ENCODE measurements at places on chromosomes 4 and X. TPM values are rescaled to one million over a fixed set of nuclear protein-coding genes. Genes with fewer than 3 reads are reported as not detected.
A peak's percentile ranks its signal among the peaks of the same experiment; 100 is the strongest.

GRCh38 chrX:44529310-44529709, 13.3 kb downstream of the FUNDC1 start:
- H3K27ac ChIP-seq, result no peak overlapping the region
- H3K4me3 ChIP-seq, result no peak overlapping the region
- H3K4me1 ChIP-seq, result no peaks in the 10 kb centered on the region
- H3K36me3 ChIP-seq, result peaks cover 4% of the 10 kb centered on the region

GRCh38 chr4:162839814-162840213, 326.9 kb downstream of the NAF1 start:
- H3K27ac ChIP-seq, result no peak overlapping the region
- H3K4me1 ChIP-seq, result no peaks in the 10 kb centered on the region
- no peak overlapping the region for H3K4me3 ChIP-seq
- H3K27me3 ChIP-seq, result no peaks in the 10 kb centered on the region
- no peaks in the 10 kb centered on the region for H3K36me3 ChIP-seq

GRCh38 chr4:178535939-178536579, 1093.8 kb upstream of the AGA start:
- no peaks in the 10 kb centered on the region for H3K4me1 ChIP-seq
- no peak overlapping the region for H3K4me3 ChIP-seq
- H3K27ac ChIP-seq, result no peak overlapping the region
- H3K36me3 ChIP-seq, result no peaks in the 10 kb centered on the region
- H3K27me3 ChIP-seq, result no peaks in the 10 kb centered on the region

DNA sequence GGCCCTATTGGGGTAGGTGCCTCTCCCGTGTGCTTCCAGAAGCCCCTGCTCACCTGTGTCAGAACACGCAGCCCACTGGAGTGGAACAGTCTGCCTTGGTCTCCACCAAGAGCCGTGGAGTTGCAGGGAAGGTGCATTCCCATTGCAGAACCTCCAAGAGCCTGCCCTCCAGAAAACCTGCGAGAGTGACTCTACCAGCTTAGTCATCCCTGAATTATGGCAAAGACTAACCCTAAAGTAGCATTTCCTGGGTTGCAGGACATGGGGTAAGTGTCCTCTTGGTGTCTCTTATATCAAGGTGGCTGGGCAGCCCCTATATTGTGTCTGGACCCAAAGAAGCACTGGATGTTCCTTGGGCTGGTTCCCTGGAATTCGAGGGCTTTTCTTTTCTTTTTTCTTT, 224.6 kb downstream of the BCOR start:
- H3K4me1 ChIP-seq, result peaks cover 56% of the 10 kb centered on the region
- H3K27ac ChIP-seq, result no peak overlapping the region
- H3K4me3 ChIP-seq, result peak overlapping the region; percentile 19
- no peak for DNase-seq
- H3K36me3 ChIP-seq, result peaks cover 9% of the 10 kb centered on the region

- no peak for DNase-seq
- no peak overlapping the region for H3K27ac ChIP-seq
- no peaks in the 10 kb centered on the region for H3K27me3 ChIP-seq
- H3K4me3 ChIP-seq, result no peak overlapping the region
Observed at GRCh38 chr4:29081234-29081955, 1638.8 kb upstream of the PCDH7 start.

DNA sequence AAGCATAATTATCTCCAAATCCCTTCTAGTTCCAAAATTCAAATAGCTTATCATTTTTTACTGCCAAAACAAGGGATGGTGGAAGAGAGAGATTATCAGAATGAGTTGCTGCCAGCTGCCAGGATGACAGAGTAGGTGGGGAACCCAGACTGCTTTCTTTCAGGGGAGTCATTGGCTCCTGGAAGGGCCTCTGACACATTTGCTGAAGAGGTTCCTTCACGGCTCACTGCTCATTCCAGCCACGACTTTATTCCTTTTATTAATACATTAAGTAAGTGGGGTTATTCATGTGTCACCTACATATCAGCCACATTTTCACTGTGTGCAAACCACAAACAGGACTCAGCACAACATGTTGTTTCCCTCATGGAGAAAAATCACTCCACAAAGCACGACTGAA, 12.7 kb upstream of the SMIM43 start:
- H3K4me3 ChIP-seq, result no peak overlapping the region
- H3K27ac ChIP-seq, result no peak overlapping the region
- no peaks in the 10 kb centered on the region for H3K36me3 ChIP-seq
- H3K27me3 ChIP-seq, result peaks cover 29% of the 10 kb centered on the region
- H3K4me1 ChIP-seq, result no peaks in the 10 kb centered on the region
- DNase-seq, result no peak

DNA sequence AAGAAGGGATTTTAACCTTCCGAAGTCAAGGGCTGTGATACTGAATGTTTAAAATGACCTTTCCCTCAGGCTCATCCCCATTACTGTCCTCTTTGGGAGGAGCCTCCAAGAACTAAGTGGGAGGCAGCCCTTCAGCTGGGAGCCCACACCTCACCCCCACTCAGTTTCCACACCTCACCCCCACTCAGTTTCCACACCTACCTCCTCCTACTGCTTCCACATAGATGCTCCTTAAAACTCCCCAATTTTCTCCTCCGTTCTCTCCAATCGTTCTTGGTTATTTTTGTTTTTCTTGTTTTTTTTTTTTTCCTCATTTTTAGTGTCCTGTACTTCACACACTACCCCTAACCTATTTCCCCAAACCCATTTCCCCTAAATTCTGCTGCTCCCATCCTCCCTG, 31.6 kb upstream of the ANXA3 start:
- H3K27me3 ChIP-seq, result peaks cover 27% of the 10 kb centered on the region
- H3K36me3 ChIP-seq, result no peaks in the 10 kb centered on the region
- H3K4me1 ChIP-seq, result no peaks in the 10 kb centered on the region
- DNase-seq, result no peak
- H3K27ac ChIP-seq, result no peak overlapping the region

GRCh38 chr4:115154826-115155225, 41.4 kb upstream of the NDST4 start:
- H3K36me3 ChIP-seq, result no peaks in the 10 kb centered on the region
- H3K4me3 ChIP-seq, result no peak overlapping the region
- no peak for DNase-seq

- DNase-seq, result no peak
- no peak overlapping the region for H3K4me3 ChIP-seq
- peaks cover 19% of the 10 kb centered on the region for H3K27me3 ChIP-seq
- H3K27ac ChIP-seq, result no peak overlapping the region
- no peaks in the 10 kb centered on the region for H3K4me1 ChIP-seq
- no peaks in the 10 kb centered on the region for H3K36me3 ChIP-seq
Observed at GRCh38 chrX:103817502-103817901, 14.6 kb downstream of the RAB9B start.

GRCh38 chr4:186628058-186628711, 72.8 kb upstream of the MTNR1A start:
- H3K36me3 ChIP-seq, result no peaks in the 10 kb centered on the region
- DNase-seq, result no peak
- H3K27ac ChIP-seq, result no peak overlapping the region
- H3K27me3 ChIP-seq, result no peaks in the 10 kb centered on the region

DNA sequence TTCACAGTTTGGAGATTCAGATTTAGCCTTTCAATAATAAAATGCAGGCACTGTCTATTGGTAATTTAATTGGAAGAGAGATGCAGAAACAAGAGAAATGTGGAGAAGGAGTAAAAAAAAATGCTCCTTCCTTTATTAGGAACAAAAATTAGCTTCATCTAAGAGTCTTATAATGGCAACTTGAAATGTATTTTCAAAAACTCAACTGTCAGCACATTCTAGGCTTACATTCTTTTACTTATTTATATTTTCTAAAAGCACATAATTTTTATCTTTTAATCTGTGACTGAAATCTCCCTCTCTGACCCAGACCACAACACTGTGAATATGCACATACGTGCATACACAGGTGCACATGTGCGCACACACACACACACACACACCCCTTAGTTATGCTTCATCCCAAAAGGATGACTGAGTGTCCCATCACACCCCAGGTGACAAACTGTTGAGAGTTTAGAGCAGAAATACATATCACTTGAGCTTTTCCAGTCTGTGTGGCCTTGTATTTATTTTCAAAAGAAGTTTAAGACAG, 29.7 kb downstream of the NR3C2 start:
- H3K4me3 ChIP-seq, result no peak overlapping the region
- H3K27me3 ChIP-seq, result no peaks in the 10 kb centered on the region
- no peaks in the 10 kb centered on the region for H3K4me1 ChIP-seq
- H3K27ac ChIP-seq, result no peak overlapping the region
- no peak for DNase-seq

DNA sequence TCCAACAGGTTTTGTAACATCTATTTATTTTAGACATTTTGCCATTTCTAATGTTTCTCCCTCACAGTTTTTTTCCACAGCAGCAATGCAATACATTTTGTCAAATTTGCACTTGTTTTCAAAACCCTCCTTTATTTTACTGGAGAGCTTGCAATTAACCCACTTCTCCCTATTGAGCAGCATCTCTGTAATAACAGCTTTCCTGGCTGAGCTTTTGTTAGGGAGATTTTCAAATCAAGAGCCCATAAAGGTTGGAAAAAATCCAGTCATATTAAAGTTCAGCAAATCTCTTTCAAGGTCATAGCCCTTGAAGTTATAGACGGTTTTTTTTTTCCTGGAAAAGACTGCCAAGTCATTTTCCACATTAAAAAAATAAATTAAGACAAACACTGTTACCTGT, 450.6 kb upstream of the TENM3 start:
- DNase-seq, result no peak
- H3K4me3 ChIP-seq, result no peak overlapping the region
- H3K4me1 ChIP-seq, result no peaks in the 10 kb centered on the region
- no peaks in the 10 kb centered on the region for H3K36me3 ChIP-seq
- H3K27ac ChIP-seq, result no peak overlapping the region
- H3K27me3 ChIP-seq, result no peaks in the 10 kb centered on the region

- H3K36me3 ChIP-seq, result no peaks in the 10 kb centered on the region
- no peak for DNase-seq
- H3K27ac ChIP-seq, result no peak overlapping the region
- H3K27me3 ChIP-seq, result no peaks in the 10 kb centered on the region
- no peaks in the 10 kb centered on the region for H3K4me1 ChIP-seq
Observed at GRCh38 chr4:104444685-104445084, 50.0 kb downstream of the CXXC4 start.

GRCh38 chr4:147975933-147976928, 244.3 kb downstream of the ARHGAP10 start:
- H3K4me1 ChIP-seq, result peaks cover 13% of the 10 kb centered on the region
- H3K4me3 ChIP-seq, result no peak overlapping the region
- H3K27me3 ChIP-seq, result peaks cover 2% of the 10 kb centered on the region
- H3K36me3 ChIP-seq, result peaks cover 6% of the 10 kb centered on the region
- H3K27ac ChIP-seq, result no peak overlapping the region

GRCh38 chr4:177125656-177126055, 184.0 kb upstream of the NEIL3 start:
- H3K4me3 ChIP-seq, result no peak overlapping the region
- H3K27me3 ChIP-seq, result no peaks in the 10 kb centered on the region
- H3K4me1 ChIP-seq, result no peaks in the 10 kb centered on the region

- peak overlapping the region; percentile 51 for H3K4me3 ChIP-seq
- no peak for DNase-seq
- peaks cover 32% of the 10 kb centered on the region for H3K4me1 ChIP-seq
- peaks cover 8% of the 10 kb centered on the region for H3K36me3 ChIP-seq
- H3K27ac ChIP-seq, result no peak overlapping the region
Observed at GRCh38 chrX:47558436-47558835, 2.6 kb upstream of the ARAF start.

GRCh38 chr4:36317721-36318120, 36.3 kb downstream of the DTHD1 start:
- H3K27ac ChIP-seq, result peak overlapping the region; percentile 64
- DNase-seq, result no peak
- peaks cover 79% of the 10 kb centered on the region for H3K4me1 ChIP-seq
- H3K4me3 ChIP-seq, result no peak overlapping the region

DNA sequence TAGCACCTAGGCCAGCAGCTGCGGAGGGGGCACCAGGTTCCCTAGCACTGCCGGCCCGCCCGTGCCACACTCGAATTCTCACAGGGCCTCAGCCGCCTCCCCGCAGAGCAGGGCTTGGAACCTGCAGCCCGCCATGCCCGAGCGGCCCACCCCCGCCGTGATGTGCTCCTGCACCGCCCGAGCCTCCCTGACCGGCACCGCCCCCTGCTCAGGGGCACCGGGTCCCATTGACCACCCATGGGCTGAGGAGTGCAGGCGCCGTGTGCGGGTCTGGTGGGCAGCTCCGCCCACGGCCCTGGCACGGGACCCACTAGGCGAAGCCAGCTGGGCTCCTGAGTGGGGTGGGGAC, 35.4 kb upstream of the ENPP6 start:
- H3K4me3 ChIP-seq, result no peak overlapping the region
- peaks cover 38% of the 10 kb centered on the region for H3K4me1 ChIP-seq

DNA sequence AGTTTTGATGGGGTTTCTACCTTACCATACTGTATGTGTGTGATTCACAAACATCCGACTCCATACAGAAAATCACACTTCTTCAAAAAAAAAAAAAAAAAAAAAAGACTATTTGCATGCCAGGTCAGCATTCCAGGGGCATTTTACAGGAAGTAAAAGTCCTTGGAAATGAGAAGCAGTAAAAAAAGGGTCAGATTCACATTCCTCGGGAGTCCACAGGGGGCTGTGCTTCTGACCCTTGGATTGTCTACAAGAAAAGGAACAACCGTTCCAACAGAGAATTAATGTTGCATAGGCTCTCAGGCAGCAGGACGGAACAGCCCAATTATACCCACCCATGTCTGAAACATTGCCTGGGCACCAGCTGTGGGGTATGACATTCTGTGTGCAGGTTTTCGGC, 290.3 kb downstream of the LDB2 start:
- H3K4me3 ChIP-seq, result no peak overlapping the region
- H3K27me3 ChIP-seq, result no peaks in the 10 kb centered on the region
- H3K4me1 ChIP-seq, result no peaks in the 10 kb centered on the region
- no peak overlapping the region for H3K27ac ChIP-seq
- DNase-seq, result no peak

GRCh38 chr4:17797808-17798207, 12.7 kb downstream of the DCAF16 start:
- peaks cover 22% of the 10 kb centered on the region for H3K4me1 ChIP-seq
- H3K27ac ChIP-seq, result no peak overlapping the region
- no peaks in the 10 kb centered on the region for H3K27me3 ChIP-seq
- no peak for DNase-seq
- H3K4me3 ChIP-seq, result no peak overlapping the region
- H3K36me3 ChIP-seq, result peaks cover 34% of the 10 kb centered on the region

DNA sequence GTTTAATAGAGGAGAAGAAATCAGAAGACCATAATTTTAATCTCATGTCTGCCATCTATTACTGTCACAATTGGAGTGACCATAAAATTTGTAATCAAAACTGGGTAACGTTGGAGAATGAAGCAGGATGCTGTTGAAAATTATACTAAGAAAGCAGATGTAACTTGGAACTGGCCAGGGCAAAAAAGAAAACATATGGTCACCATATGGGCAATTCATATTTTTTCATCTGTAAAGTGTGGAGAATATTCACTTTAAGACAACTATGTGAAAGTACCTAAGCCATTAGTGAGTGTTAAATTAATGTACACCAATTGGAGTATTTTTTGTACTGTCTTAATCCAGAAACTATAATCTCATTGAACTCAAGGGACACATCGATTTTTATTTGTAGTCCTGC, 1008.0 kb downstream of the GLUD2 start:
- no peak overlapping the region for H3K4me3 ChIP-seq
- DNase-seq, result no peak
- H3K27me3 ChIP-seq, result no peaks in the 10 kb centered on the region
- no peak overlapping the region for H3K27ac ChIP-seq

The TAF7L gene
- total RNA-seq, result 0.36 TPM

The PPM1K gene
- 39.5 TPM for total RNA-seq

The TMEM33 gene
- total RNA-seq, result 97.8 TPM

The XK gene
- 0.39 TPM for total RNA-seq

The BEND2 gene
- total RNA-seq, result not detected

The ETDB gene
- not detected for total RNA-seq

The ANXA3 gene
- 9.2 TPM for total RNA-seq

The MAGEB2 gene
- not detected for total RNA-seq

The TMPRSS11A gene
- total RNA-seq, result not detected

The ERAS gene
- total RNA-seq, result not detected

The CENPVL2 gene
- not detected for total RNA-seq

The DUX4 gene
- total RNA-seq, result not detected

The ATP6AP1 gene
- total RNA-seq, result 54.3 TPM
